ENCODE measurements at places on chromosomes 1 and 21.

GRCh38 chr1:51298322-51298705 is 32.0 kb downstream of the TTC39A start:
- no peak for DNase-seq

DNA sequence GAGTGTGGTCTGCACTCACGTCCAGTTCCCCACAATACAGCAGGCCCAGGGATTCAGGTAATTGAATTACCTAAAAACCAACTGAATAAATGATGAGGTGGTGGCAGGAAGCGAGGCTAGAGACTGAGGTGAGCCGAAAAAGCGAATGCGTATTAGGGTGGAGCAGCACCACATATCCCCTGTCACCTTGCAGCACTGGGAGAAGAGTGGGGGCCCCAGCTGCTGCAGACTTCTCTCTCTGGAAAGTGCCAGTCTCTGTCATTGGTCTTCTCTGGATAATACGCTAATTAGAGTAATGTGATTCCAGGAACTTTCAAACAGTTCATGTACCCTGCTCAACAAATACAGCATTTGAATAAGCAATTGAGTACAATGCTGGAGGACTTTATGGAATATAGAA is 199.0 kb downstream of the RPS6KC1 start:
- DNase-seq = no peak

DNA sequence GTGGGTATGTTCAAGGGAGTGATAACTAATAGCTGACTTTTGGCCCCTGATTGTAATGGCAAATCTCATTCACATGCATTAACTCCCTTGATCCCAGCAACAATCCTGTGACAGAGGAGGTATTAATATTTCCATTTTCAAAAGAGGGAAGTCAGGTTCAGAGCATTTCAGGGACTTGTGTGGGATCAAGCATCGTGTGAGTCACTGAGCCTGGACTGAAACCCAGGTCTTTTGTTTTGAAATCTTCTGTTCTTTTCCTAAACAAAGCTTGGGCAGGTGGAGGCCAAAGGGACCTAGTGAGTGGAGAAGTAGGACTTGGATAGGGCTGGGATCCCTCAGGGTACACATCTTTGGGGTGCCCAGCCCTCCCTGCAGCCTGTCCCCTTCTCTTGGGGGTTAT is 37.9 kb downstream of the ETNK2 start:
- no peak for DNase-seq

GRCh38 chr1:224673141-224673540 is 57.0 kb downstream of the CNIH3 start:
- DNase-seq = no peak

DNA sequence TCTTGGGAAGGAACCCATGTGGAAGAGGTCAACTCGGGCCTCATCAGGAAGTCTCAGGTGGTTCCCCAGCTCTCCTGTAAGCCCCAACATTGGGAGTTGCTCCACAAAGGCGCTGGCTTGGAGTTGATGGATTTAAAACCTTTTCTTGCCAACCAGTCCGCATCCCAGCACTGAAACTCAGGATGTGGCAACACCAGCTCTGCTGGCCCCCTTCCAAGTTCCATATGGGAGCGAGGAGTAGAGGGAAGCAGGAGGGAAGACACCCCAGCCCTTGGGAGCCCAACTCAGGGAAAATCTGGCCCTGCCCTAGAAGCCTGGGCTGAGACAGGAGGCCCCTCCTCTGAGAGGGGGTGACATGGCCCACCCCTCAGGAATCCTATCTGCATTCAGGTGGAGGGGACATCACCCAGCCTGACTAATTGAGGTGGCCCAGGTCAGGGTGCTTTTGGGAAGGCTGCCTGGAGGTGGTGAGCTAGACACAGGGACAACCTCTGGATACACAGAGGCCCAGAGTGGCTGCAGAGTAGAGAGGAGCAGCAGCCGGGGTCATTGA is 33.1 kb upstream of the DMBX1 start:
- no peak for DNase-seq

DNA sequence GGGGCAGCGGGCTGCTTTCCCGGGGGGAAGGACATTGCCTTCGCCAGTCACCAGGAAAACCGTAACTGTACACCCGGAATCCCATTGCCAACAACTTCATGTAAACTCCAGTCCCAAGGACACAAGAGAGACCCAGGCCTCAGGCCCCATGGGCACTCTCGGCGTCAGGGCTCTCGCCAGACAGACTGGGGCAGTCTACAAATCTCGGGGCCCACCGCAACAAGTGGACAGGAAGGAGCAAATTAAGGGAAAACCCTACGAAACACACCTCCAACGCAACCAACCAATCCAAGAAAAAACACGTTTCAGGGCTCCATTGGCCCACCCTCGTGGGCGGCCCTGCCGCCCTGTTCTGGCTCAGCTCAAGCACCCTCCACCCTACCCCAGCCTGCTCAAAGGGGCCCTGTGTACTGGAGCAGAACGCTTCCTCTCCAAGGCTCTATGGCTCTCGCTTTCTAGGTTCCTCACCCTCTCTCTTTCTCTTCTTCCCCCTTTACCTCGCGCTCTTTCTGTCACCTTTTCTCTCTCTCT is 4.6 kb upstream of the ZNF678 start:
- no peak for DNase-seq
